Umbilical cord (tissue), 2 donors: ENCODE measurements at places on chromosomes 16 and 17.

- DNase-seq, result peak; percentile 58
These were observed 61.6 kb downstream of the RGS9 start for GRCh38 chr17:65198653-65199382.

DNA sequence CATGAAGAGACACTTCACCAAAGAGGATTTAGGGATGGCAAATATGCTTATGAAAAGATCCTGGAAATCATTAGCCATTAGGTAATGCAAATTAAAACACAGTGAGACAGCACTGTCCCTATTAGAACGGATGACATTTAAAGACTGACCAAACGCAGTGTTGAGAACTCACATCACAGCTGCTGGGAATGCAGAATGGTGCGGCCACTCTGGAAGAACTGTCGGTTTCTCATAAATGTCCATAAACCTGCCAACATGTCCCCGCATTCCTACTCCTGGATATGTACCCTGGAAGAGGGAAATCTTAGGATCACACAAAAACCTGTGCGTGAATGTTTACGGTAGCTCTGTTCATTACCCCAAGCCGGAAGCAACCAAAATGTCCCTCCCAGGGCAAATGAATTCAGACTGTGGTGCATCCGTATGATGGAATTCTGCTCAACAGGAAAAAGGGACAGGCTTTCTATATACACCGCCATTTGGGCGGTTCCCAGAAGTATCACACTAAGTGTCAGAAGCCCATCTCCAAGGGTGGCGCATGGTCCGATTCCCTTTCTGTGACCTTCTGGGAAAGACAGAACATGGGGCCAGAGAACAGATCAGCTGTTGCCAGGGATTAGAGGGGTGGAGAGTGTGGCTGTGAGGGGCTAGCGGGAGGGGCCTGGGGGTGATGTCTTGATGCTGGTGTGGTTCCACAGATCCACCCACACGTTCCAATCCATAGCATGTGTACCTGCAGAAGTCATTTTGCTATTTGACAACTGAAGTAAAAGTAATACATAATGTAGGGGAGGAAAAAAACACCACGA, 197.2 kb upstream of the CHMP6 start:
- DNase-seq, result no peak

DNA sequence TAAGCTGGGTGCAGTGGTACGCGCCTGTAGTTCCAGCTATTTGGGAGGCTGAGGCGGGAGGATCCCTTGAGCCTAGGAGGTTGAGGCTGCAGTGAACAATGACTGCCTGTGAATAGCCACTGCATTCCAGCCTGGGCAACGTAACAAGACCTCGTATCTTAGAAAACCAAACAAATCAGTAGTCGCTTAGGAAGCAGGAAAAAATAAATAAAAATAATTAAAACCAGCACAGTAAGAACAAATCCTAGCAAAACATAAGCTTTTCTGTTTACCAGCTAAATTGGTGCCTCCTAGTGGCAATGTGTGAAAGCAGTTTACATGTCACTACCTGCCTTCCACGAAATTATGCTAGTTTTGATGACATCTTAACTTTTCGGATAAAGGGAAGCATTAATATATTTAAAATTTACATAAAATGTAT, 1.3 kb downstream of the ARMC5 start:
- peak; percentile 61 for DNase-seq

DNA sequence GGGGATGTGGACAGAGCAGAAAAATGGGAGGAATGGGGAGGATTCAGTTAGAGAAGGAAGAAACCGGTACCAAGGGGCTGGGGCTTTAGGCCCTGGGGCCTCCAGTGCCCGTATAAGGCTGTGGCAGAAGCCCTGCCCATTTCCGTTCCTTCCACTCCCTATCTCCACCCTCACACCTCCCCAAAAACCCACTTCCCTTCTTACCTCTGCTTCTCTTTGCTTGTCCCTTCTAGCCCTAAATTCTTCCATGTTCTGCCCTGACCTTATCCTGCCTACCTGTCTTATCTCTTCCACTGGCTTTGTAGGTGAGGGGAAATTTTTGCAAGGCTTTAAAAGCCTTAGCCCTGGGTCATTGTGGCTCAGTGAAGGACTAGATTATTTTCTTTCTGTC, 4.1 kb downstream of the RNF167 start:
- DNase-seq, result no peak

DNA sequence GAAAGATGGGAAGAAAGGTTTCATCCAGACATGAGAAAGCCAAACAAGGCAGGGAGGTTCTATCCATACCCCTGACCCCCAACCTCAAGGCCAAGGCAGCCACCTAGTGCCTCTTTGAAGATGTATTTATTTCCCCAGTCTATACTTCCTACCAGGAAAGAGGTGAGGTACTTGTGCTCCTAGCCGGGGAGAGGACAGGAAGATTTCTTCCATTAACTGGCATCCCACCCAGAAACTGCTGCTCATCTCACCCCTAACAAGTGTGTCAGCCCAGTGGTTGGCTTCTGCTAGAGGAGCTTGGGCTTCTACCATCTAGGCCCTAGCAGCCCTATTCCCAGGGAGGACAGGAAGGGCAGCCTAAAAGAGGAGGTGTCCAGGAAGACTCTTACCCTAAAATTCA, 8.9 kb downstream of the COPZ2 start:
- no peak for DNase-seq

GRCh38 chr16:27363797-27364196, 38.2 kb upstream of the IL21R start:
- DNase-seq, result no peak

GRCh38 chr17:58572846-58573245, 58.4 kb upstream of the MTMR4 start:
- no peak for DNase-seq

DNA sequence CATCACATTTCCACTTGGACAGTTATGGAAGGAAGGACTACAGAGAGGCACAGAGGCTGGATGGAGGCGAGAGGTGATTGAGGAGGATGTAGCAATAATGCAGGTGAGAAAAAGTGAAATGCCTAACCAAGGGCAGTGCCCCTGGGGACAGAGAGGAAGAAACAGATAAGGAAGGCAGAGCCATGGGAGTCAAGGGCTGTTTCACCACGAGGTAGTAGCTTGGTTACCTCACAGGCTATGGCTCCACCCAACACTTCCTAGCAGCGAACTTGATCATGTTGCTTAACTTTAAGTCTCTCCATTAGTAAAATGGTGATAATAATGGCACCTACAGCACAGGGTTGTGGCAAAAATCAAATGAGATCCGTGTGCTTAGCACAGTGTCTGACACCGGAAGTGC, 83.9 kb downstream of the YPEL2 start:
- no peak for DNase-seq

DNA sequence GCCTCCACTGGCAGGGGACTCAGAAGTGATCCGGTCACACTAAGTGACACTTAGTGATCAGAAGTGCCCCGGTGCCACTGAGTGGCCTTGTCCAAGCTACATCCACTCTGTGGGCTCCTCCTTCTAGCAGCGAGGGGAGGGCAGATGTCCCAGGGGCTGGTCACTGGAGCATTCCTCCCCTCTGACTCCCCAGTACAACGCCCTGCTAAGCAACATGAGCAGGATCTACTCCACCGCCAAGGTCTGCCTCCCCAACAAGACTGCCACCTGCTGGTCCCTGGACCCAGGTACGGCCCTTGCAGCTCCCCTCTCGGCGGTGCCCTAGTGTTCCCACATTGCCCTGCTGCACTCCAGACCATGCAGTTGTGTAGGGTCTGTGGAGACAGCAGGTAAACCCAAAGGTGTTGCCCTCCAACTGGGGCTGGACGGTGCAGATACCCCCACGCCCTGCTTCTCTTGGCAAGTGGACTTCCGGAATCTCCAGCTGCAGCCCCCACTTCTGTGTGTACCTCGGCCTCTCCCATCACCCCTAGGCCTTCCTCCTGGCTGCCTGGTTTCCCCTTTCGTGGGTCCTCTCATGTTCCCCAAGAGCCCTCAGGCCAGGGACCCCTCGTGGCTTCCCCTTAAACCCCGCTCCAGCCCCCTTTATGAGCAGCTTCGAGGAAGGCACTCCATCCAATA, 2.1 kb downstream of the ACE start:
- DNase-seq, result peak; percentile 69

- DNase-seq, result no peak
These were observed 195.1 kb downstream of the IRF8 start for GRCh38 chr16:86093801-86094750.
